T1000 (cell line): ENCODE measurements at places on chromosomes 12 and 14.

DNA sequence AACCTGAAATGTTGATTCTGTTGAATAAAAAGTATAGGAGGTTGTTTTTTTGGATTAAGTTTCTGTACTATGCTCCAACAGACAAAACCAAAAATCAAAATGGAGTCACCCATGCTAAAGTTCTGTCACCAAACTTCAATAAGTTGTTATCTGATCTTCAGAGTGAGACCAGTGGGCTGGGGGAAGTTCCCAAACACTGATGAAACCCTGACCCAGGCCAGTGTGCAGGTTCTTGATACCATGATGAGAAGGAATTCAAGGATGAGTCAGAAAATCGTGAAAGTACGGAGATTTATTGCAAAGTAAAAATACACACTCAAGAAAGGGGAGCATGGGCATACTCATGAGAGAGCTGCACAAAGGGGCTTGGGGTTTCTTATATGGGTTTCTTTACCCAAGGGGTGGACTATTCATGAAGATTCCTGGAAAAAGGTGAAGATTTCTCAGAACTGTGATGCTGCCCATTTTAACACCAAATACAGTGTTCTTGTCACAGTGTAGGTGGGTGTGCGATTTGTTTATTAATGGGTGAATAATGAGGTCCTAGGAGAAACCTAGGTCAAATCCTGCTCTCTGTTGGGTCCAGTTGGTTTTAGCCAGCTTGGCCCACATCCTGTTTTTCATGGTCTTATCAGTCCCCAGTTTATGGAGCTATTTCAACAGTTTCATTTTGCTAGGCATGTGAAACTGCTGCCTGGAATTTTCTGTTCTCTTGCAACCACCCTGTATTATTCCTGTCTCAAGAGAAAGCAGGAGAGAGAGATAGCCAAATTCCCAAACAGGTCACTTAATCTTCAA lies 27.5 kb upstream of the DENND5B start:
- no peak for DNase-seq

GRCh38 chr12:6539314-6539682 lies 5.0 kb downstream of the GAPDH start:
- no peak for DNase-seq

DNA sequence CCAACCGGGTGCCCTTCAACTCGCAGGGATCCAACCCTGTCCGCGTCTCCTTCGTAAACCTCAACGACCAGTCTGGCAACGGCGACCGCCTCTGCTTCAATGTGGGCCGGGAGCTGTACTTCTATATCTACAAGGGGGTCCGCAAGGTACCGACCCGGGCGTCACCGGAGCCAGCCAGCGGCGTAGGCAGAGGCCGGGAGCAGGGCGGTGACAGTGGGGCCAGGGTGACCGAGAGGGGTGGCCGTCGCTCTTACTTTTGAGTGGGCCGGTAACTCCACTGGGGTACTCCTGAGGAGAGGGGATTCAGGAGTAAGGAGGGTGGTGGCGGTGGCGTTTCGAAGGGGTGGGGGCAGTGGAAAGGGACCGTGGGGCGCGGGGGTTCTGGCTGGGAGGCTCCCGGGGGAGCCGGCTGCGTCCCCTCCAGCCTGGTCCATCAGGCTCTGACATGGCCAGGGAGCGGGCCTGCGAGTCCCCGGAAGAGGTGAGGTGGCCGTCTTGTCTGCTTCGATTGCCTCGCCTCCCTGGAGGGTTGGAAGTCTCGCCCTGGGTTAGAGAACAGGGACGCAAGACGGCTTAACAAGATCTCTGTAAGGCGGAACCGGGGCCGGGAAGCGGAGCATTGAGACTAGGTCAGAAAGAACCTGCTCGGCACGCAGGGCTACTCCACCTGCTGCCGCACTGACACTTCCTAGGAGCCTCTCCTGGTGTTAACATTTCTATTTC lies 491 bp downstream of the WDR20 start:
- peak; percentile 4 for DNase-seq

- DNase-seq, result no peak
Measured at GRCh38 chr14:66070542-66071319, 415.4 kb upstream of the CCDC196 start.

DNA sequence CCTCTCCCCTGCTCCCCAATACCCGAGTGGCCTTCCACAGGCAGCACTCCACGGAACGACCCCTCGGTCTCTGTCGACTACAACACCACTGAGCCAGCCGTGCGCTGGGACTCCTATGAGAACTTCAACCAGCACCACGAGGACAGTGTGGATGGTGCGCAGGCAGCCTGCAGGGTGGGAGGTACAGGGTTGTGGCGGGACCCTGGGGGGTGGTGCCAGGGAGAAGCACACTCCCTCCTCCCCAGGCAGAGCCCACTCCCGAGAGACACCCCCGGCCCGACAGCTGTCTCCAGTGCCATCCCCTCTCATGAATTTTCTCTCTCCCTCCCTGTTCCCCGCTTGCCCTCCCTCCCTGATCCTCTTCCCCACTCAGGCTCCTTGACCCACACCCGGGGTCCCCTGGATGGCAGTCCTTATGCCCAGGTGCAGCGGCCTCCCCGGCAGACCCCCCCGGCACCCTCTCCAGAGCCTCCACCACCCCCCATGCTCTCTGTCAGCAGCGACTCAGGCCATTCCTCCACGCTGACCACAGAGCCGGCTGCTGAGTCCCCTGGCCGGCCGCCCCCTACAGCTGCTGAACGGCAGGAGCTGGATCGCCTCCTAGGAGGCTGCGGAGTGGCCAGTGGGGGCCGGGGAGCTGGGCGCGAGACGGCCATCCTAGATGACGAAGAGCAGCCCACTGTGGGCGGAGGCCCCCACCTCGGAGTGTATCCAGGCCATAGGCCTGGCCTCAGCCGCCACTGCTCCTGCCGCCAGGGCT lies 9.0 kb downstream of the TNS2 start:
- DNase-seq, result no peak

DNA sequence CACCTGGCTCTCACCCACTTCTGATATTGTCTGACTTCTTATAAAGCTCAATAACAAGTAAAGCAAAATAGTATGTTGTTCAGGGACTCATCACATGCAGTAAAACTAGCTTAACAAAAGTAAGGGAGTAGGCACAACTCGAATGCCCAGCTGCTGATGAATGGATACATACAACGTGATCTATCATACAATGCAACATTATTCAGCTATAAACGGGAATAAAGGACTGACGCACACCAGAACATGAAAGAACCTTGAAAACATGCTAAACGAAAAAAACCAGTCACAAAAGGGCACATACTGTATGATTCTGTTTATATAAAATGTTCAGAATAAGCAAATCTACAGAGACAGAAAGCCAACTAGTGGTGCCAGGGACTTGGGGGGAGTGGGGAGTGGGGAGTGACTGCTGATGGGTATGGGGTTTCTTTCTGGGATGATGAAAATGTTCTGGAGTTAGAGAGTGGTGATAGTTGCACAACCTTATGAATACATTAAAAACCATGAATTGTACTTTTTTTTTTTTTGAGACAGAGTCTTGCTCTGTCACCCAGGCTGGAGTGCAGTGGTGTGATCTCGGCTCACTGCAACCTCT lies 11.1 kb downstream of the PLBD2 start:
- no peak for DNase-seq

- no peak for DNase-seq
Measured at GRCh38 chr14:99118046-99118721, 153.8 kb downstream of the BCL11B start.

GRCh38 chr12:88496891-88497371 lies 83.3 kb downstream of the KITLG start:
- no peak for DNase-seq

GRCh38 chr14:61426048-61426447 lies 104.7 kb downstream of the PRKCH start:
- no peak for DNase-seq

GRCh38 chr12:48954061-48954460 lies 3.2 kb downstream of the ARF3 start:
- DNase-seq, result no peak

DNA sequence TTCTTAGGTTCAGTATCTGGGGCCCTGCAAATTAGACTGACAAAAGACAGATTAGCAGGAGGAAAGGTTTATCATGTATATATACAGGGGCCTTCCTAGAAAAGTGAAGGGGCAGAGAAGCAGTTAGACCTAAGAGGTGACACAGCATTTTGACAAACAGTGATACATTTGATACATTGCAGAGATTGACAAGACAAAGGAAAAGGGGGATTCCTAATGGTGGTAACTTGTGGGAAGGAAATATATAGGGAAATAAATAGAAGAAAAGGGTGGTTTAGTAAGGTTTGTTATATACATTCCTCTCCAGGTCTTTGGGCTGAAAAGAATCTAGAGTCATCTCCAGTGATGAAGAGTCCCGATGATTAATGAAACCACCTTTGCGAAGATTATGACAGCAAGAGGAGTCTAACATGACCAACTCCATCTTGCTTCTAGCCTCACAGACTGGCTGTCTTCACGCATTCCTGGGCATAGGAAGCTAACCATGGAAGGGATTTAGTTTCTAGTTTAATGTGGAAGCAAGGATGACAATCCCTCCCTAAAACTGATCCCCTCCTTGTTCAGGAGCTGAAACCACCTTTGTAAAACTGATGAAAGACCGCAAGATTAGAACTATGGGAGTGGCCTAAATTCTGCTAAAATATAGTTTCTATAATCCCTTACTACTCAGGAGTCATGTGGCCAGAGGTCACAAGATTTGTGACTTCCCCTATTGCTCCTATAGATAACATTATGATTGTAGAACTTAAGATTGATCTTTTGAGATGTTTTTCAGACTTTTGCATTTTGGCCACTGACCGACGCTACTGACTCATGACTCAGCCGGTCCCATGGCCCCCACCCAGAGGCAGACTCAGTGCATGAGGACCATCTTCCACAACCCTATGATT lies 31.1 kb upstream of the CPM start:
- no peak for DNase-seq

DNA sequence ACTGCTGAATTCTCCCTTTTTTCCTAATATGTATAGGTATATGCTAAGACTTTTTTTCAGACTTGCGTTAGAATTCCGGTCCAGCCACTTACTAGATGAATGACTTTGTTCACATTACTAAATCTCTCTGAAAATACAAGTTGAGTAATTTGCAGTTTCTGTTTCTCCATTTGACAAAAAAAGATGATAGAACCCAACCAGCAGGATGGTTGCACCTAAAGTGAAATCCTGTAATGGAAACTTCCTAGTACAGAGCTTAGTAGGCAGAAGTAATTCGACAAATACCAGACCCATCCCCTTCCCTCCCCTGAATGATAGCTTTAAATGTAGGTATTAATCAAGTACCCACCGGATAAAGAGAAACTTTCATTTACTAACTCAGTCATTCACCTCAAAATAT lies 113.6 kb upstream of the RAP1B start:
- no peak for DNase-seq

GRCh38 chr12:4030929-4031702 lies 157.9 kb upstream of the PARP11 start:
- peak; percentile 86 for DNase-seq

GRCh38 chr14:104589338-104590195 lies 10.0 kb downstream of the C14orf180 start:
- DNase-seq, result no peak

DNA sequence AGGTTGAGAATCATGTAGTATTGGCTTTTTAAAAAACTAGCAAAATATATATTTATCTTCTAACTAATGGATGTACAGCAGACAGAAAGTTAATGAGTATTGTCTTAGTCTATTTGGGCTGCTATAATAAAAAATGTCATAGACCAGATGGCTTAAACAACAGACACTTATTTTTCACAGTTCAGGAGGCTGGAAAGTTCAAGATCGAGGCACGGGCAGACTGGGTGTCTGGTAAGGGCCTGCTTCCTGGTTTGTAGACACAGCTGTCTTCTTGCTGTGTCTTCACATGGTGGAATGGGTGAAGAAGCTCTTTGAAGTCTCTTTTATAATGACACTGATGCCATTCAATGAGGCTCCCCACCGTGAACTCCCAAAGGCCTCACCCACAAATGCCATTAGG lies 70.1 kb upstream of the KRR1 start:
- DNase-seq, result no peak

DNA sequence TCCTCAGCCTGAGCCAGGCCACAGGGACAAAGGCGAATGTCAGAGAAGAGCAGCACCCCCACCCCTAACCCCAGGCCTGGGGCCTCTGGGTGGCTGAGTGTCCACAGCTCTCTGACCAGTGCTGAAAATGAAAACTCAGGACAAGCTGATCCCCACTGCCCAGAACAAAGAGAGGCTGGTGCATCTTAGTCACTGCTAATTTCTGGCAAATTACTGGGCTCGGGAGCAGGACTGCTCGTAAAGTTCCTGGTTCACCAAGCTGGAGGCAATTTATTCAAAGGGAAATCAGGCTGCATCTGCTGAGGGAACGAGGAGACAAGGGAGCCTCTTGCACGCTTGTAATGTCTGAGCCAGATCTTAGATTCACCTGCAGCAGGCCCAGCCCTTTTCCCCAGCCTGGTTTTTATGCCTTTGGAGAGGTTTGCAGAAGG lies 43.2 kb downstream of the CALM1 start:
- DNase-seq, result no peak

DNA sequence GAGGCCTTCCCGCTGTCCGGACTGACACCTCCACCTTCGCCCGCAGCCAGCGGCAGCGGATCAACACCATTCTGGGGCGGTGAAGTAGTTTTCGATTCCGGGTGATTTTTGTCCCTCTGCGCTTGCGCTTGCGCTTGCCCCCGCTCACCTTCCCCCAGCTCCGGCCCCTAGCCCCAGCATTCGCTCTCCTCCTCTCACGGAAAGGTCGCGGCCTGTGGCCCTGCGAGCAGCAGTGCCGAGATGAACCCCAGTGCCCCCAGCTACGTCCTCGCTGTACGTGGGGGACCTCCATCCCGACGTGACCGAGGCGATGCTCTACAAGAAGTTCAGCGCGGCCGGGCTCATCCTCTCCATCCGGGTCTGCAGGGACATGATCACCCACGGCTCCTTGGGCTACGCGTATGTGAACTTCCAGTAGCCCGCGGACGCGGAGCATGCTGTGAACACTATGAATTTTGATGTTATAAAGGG lies 22.7 kb upstream of the SRGAP1 start:
- no peak for DNase-seq

- no peak for DNase-seq
Measured at GRCh38 chr14:100027771-100028490, 37.3 kb upstream of the EVL start.

DNA sequence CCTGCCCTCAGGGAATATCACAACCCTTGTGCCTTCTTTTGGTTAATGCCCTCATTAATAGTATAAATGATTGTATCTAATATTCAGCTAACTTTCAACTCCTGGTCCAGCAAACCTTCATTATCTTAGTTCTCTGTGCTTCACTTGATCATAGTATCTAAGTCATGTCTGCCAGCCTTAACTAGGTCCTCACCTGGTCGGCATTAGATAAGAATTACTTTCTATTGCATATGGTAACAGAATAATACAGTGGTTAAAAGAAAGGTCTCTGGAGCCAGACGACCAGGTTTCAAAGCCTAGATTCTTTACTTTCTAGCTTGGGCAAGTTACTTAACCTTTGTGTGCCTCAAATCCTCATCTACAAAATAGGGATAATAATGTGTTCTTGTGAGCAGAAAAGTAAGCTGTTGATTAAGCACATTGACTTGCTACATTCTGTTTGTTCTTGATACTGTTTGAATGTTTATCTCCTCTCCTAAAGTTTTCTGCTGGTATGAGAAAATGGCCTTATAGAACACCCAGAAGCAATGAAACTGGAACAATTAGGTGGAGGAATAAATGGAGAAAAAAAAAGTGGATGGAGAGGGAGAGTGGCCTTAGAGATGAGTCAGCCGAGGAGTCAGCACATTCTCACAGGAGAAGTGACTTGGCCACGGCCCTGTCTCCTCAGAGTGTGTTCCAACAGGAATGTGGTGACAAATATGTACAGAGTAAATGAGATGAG lies 176.1 kb downstream of the SLC25A21 start:
- DNase-seq, result no peak

- DNase-seq, result no peak
Measured at GRCh38 chr12:92784356-92784755, 81.6 kb downstream of the PLEKHG7 start.

- DNase-seq, result no peak
Measured at GRCh38 chr12:113359133-113359938, 949 bp downstream of the PLBD2 start.
